ENCODE measurements at places on chromosomes 6 and 20.
A peak's percentile ranks its signal among the peaks of the same experiment; 100 is the strongest.

- DNase-seq = no peak
Measured at GRCh38 chr20:32626859-32627636, 41.9 kb upstream of the NOL4L start.

DNA sequence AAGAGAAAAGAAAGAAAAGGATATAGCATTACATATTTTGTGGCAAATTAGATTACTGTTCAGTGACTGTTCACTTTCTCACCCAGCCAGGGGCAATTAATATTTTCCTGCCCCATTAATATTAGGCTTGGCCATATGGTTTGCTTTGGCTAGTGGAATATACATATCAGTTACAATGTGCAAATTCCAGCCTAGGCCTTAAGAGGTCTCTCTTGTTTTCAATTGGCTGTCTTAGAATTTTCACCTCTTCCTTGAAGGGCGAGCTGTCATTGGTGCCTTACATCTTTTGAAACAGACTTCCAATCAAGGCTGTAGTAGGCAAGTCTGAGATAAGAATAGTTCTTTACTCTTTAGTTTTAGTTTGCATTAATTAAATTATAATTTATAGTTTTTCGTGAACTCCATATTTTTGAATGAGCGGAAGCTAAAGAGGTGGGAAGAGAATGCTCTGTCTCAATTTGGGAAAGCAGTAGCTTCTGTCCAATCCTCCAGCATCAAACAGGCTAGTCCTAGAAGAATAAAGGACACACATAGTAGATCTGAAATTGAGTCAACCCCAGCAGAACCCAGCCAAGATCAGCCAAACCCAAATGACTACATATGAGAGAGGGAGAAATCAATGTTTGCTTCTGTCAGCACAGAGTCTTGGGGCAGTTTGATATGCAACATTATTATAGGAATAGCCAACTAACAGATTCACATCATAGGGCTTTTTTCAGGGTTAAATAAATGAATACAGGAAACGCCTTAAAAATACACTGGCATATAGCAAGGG, 6.3 kb upstream of the CSNK2A1 start:
- no peak for DNase-seq

DNA sequence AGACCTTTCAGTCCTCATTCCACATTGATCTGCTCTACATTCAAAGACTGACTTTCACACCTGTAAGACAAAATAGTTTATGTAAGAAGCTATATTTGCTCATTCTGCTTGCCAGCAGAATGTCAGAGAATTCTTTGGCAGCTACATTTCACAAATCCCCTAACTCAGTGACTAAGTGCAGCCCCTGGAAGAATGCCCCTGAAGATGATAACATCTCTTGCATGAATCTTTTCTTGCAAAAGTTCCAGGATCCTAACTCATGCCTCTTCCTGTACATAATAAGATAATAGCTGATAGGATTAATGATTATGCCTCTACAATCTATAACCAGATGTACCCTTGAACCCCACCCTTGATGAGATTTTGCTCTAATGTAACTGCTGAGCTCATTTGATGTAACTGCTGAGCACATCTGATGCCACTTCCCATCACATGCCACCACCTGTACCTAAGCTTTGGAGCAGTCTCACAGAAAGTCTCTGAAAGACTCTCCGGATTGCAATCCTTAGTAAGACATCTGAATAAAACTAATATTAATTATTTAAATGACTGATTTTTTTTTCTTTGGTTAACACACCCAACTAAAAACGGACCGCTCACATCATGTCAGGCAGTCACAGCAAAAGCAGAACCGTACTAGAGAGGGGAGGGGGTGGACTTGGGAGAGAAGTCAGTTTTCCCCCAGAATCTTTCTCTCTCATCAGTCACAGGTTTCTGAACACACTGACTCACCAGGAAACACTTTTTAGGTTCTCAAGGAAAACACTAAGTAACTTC, 684 bp upstream of the DNAH8 start:
- DNase-seq = no peak

DNA sequence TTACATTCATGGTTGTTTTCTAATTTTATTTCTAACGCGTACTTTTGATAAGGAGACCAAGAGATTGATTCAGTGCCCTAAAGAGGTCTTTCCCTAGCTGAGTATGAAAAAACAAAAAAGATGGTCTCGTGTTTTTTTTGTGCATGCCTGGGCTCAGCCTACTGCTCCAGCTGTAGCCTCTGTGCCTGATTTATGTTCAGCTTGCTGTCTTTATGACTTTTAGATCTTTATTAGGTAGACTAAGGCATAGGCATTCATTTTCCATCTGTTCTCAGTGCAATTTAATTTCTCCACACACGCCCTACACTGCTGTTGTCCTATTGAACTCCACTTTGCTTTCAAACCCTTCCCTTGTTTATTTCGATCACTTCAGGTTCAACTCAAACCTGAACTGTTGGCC, 56.5 kb downstream of the OPRM1 start:
- no peak for DNase-seq

- no peak for DNase-seq
Measured at GRCh38 chr6:41789390-41789724, 1.9 kb downstream of the TOMM6 start.

GRCh38 chr20:8621001-8621400, 447.9 kb upstream of the PLCB4 start:
- no peak for DNase-seq

GRCh38 chr20:16462711-16463110, 110.5 kb downstream of the KIF16B start:
- DNase-seq = no peak

- DNase-seq = no peak
Measured at GRCh38 chr6:136782021-136782770, 10.1 kb downstream of the MAP3K5 start.

DNA sequence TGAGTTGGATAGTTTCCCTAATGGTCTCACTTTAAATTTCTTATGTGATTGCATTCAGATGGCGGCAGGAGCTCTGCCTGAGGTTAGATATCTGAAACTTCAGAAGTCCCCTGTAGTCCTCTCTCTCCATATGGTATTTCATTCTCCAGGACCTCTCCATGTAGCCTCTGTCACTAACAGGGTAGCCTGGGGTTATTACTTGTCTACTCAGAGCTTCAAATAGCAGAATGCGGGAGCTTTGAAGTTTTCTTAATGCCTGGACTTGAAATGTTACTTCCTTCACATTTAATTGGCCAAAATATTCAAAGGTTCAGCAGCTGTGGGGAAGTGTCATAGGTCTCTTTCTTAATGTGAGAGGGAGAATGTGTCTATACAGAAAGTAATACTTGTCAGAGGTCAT, 1370.4 kb downstream of the GRIK2 start:
- no peak for DNase-seq

DNA sequence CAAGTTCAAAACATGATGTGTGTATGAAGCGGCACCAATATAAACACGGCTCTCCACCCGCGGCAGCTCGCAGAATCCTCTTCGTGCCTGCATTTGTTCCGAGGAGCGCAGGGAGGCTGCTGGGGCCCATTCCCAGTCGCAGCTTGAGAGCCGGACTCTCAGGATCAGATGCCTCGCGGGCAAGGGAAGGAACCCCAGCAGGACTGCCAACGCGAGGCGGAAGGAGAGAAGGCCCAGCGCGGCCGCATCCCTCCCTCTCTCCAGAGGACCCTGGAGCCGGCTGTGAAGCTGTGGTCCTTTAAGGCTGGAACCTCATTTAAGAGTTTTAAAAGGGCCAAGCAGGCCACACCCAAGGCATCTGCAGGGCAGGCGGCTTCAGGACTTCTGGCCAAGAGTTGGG, 44.2 kb upstream of the ZBP1 start:
- DNase-seq = no peak

DNA sequence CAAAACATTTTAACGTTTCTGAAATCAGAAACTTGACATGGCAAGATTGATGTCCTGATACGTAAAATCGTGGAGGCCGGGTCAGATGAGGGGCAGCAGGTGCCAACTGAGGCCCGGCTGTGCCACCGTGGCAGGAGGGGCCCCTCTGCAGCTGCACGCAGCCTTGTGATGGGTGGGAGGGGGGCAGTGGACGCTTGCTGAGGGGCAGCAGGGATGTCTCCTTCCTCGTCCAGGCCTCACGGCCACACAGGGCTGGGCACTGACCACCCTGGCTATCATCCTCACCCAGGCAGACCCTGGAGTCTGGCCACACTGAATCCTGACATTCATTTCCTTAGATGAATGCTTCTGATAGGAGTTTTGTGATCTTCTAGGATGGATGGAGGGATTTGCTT, 114.7 kb downstream of the ERMARD start:
- no peak for DNase-seq

DNA sequence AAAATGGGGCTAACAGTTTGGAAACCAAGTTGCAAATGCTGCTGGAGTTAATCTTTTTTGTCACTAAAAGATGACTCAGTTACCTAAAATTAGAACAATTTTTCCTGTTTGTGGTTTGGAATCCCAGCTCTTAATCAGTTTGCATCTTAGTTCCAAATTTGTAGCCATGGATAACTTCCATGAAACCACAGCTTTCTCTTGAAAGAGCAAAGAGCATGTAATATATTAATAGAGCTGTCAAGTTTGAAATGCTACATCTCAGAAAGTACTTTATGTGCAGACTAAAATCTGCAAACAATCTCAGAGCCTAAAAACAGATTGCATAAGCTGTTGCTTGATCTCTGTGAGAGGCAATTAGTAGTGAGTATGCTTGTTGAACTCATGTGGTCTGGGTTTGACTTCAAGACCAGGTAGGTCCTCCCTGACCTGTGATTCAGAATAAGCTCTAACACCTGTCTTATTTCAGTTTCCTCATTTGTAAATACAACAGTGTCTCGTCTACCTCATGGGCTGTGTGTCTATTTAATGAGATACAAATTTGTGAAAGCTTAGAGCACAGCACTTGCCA, 23.5 kb downstream of the DHX35 start:
- no peak for DNase-seq

- no peak for DNase-seq
Measured at GRCh38 chr6:43937236-43938177, 167.5 kb downstream of the VEGFA start.

DNA sequence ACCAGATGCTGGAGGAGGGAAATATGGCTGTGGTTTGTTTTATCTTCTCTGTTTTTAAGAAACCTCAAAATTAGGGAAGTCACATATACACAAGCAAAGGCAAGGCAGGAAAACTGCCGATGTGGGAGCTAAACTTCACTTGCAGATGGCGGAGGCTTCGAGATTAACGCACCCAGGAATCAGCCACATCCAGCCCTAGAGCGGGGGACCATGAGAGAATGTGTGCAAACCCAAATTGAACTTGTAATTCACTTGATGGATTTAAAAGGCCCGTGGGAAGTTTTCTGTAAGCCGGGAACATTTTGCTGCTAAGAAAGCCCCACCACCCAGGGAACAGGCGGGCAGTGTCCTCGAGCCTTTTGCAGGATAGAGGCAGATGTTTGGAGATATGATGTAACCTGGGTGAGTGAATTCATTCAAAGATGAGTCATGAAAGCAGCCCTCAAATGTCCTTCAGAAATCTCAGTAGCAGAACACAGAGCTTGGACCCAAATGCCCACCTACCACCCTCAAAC, 39.9 kb downstream of the PREX1 start:
- DNase-seq = no peak

DNA sequence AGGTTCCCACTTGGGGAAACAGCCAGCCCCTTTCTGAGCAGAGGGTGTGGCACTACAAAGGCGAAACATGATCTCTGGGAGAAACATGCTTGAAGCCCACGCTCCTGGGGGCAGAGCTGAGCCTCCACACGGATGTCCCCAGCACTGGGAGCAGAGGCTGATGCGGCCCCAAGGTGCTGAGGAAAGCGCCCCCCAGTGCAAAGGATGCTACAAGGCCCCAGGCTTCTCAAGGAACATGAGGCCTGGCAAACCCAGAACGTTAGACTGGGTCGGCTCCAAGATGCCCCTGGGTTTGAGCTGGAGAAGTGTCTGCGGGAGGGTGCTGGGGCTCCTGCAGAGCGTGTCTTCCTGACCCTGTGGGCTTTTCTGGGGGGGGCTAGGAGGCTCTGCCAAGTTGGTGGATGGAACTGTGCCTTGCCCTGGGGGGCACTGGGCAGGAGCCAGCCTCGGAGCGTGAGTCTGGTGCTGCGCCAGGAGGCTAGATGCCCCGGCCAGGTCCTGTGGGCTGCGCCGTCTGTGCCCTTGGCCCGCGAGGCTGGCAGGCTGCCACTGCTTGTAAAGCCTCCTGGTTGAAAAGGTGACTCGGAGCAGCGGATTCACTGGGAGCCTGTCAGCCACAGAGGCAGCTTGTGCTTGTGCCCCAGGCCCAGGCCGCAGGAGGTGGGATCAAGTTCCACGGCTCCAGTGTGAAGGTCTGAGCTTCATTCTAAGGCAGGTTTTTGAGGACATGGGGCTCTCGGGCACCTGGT, 8.1 kb downstream of the SYNJ2 start:
- DNase-seq = peak; percentile 51

GRCh38 chr6:128371136-128371535, 149.3 kb downstream of the PTPRK start:
- DNase-seq = no peak

DNA sequence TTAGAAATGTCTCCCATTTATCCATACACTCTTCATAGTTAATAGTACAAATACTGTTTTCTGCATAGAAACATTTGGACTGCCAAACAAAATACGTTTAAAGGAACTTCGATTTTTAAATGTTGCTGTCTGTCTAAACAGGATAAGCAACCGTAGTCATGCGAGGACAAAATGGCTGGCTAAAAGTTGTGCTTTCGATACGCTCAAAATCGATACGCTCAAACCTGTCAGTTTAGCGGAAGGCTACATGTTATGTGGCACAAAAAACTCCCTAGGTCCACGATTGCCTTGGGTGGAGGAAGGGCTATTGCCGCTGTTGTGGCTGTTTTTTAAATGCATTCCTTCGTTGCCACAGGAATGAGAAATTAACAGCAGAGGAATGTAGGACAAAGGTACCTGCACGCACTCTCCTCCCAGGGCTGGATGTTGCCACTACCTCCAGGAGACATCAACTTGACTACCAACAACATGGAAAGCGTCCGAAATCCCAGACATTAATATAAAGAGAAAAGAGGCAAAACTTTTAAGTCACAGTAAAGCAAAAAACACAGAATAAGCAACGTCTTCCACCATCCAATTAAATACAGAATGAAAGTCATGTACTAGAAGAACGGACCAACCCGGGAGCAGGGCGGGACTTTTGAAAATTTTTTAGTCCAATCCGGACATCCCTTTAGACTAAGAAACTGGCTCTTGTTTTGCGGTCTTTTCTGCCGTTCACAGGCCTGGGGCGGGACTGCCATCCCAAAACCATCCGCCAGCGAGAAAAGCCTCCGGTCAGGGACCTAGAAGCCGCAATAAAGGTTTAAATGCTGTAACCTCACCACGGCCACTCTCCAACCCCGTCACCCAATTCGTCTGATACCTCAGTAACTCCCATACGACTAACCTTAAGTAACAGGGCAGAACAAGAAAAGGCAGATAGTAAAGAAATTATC, 32.2 kb upstream of the HFE start:
- peak; percentile 76 for DNase-seq

- DNase-seq = no peak
Measured at GRCh38 chr6:87656857-87657256, 45.2 kb downstream of the AKIRIN2 start.

All from D341Med (cell line).